ENCODE measurements at places on chromosomes 4 and X.

DNA sequence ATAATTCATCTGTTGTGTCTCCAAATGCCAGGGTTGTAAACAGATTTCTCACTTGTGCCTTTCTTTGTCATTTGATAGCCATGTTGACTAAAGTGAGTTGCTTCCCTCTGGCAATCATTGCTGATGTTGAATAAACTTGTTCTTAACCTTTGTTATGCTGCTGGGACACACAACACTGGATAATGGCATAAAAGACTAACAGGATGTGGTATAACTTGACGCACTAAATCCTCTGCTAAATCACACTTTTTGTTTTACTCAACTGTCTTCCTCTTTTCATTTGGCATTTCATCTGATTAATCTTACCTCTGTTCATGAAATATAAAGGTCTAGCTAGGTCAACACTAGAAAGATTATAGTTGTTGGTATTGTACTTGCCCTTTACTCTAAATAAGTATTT, 17.6 kb upstream of the CXCL5 start:
- DNase-seq, result no peak

GRCh38 chr4:146275370-146275769, 61.0 kb downstream of the REELD1 start:
- DNase-seq, result no peak

DNA sequence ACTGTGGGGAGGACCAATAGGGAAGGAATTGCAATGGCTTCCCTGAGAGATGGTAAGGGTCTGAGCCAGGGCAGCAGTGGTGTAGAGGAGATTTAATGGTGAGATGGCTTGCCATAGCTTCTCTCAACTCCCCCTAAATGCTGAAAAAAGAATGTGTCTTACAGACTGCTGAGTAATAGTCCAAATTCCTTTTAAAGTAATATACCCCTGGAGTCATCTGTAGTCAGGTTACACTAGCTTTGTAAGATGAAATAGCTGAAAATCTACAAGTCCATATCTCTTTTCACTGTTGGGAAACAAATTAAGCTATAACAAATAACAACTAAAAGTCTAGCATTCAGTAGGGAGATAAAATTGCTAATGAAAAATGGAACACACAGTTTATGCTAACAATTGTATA, 33.5 kb downstream of the MAPK10 start:
- DNase-seq, result no peak

DNA sequence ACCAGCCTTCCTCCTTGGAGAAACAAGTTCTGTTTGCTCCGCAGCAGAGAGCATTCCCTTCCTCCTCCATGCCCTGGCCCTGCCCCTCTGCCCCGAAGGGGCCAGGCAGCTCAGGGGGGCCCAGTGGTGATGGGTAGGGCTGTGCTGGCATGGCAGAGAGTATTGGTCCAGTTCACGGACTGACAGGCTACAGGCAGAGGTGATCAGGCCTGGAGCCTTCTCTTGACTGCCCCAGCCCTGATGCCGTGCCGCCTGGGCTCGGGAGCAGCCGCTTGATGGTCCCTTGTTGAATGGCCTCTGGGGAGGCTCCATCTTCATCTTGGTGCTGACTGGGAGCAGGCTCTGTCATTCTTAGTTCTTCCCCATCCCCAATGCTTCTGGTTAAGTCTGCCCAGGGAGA, 9.6 kb downstream of the NLGN3 start:
- DNase-seq, result no peak

DNA sequence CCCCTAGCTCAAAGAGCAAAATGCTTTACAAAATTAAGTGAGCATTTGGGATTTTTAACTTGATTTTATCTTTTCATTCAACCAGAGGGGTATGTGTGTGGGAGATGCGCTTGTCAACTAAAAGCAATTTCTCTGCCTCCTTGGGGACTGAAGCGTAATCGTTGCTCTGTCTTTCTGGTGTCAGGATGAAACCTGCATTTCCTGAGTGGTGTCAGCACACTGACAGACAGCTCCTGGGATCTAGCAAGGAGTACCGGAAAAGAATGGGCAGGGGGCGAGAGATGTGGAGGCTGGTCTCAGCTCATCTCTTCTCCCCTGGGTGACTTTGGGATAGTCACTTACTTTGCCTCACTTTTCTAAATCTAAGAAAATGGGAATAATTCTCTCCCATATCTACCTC, 5.1 kb upstream of the ARHGAP36 start:
- no peak for DNase-seq

DNA sequence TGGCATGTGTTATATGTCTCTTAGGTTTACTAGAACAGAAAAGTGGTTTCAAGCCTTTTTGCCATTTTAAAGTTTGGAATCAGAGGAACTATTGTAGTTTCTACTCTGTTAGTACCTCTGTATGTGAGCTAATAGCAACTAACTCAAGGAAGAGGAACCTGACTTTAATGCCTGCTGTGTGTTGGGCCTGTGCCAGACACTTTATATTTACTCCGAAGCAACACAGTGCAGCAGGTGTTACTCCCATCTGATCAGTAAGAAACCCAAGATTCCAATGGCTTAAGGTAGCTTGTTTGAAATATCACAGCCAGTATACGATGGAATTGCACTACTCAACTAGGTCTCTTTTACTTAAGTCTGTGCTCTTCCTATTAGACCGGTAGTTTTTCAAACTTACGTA, 79.2 kb downstream of the USP9X start:
- peak; percentile 4 for DNase-seq

- DNase-seq, result no peak
Measured at GRCh38 chrX:37722595-37722994, 37.0 kb downstream of the XK start.

GRCh38 chr4:112167794-112168193, 22.5 kb downstream of the FAM241A start:
- no peak for DNase-seq

- DNase-seq, result no peak
Measured at GRCh38 chrX:56975611-56976010, 19.7 kb downstream of the SPIN3 start.

DNA sequence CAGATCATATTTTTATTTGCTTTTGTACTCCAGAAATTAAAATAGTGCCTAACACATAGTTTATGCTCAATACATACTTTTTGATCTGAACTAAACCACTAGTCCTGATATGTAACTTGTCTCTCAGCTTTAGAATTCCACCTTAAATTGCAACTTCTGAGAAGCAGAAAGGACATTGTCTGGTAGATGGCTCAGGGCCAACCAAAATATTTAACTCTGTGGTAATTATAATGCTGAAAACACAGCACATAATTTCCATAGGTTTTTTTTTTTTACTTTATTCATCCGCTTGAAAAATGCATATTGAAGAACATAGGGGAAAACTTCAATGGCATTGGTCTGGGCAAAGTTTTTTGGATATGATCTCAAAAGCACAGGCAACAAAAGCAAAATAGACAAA, 59.3 kb downstream of the AREG start:
- no peak for DNase-seq

DNA sequence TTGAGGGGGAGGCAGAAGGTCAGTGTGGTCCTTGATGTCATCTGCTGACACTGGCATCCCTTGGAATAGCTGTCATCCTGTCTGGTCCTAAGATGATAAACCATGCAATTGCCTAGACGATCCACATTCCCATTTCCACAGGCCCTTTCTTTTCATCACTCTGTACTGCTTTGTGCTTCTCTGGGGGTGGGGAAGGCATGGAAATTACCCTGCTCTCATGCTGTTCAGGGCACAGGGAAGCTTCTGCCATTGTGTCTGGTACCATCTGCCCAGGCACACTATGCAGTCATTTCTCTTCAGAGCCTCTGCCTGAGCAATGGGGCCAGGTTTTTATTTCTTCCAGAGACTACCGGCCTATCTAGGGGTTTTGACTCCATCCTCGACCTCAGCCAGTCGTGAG, 49.7 kb upstream of the ELOVL6 start:
- no peak for DNase-seq

- DNase-seq, result no peak
Measured at GRCh38 chrX:145630081-145630480, 187.5 kb upstream of the SLITRK2 start.

- peak; percentile 29 for DNase-seq
Measured at GRCh38 chr4:134727696-134728095, 526.1 kb upstream of the PABPC4L start.

- no peak for DNase-seq
Measured at GRCh38 chr4:138053641-138054301, 188.4 kb downstream of the SLC7A11 start.

DNA sequence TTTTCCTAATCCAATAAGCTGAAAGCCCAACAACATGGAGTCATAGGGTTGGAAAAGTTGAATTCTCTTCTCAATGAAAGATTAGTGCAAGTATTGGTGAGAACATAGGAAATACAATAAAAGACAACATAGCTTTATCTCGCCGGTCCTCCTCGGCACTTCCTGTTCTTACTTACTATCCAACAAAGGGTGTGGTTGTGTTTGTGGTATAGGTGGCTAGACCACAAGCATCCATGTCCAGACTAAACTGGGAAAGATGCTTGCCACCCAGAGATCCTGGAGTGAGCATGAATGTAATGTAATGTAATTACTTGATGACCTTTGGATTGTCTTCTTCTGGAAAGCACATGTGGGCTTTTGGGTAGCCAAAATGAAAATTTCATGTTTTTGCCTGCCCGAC, 223.8 kb downstream of the CPE start:
- no peak for DNase-seq

GRCh38 chr4:99863-100262, 24.4 kb upstream of the ZNF718 start:
- DNase-seq, result no peak

GRCh38 chrX:16914058-16914457, 32.4 kb upstream of the REPS2 start:
- DNase-seq, result no peak

DNA sequence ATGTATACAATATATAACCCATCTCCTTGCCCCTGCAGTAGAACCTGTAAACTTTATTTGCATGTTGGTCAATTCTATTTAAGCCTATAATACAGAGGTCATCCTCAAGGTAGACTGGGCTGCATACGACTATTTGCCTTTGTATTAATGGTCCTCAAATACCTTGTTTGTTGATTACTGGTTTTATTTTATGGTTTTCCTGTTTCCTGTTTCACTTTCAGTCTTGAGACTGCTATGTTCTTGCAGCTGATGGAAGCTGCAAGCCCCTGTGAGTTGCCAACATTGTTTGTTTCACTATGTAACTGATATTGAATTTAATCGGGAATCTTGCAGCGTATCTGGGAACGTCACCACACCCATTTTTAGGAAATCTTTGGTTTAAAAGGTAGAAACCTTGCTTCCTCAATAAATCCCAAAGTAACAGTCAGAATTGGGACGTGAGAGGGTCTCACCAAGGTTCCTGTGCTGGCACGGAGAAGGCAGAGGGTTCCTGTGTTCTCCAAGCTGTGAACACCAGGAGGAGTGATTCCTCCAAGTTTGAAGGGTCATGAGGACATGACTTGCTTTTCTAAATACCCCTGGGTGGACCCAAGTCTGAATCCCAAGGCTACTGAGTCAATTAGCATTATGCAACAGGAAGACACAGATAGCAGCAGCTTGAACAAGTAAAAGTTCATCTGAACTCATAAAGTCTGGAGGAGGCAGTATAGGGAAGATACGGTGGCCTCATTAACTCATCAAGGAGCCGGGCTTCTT, 110.6 kb upstream of the PNPLA4 start:
- DNase-seq, result no peak

- DNase-seq, result no peak
Measured at GRCh38 chr4:26568446-26568994, 15.4 kb upstream of the TBC1D19 start.

DNA sequence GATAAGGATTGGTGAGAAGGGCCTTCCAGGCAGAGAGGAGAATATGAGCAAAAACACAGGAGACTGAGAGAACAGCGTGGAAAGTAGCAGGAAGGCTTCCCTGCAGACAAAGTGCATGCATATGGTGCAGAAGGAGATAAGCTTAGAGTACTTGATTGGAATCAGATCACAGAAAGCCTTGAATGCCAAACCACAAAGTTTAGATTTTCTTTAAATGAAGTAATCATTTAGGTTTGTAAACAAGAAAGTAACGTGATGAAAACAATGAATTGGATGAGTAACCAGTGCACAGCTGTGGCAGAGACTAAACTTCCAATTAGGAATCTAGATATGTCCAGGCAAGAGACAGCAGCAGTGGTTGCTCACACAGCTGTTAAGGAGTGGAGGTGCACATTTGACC, 83.8 kb upstream of the C1QTNF7 start:
- DNase-seq, result no peak

- DNase-seq, result no peak
Measured at GRCh38 chrX:136059350-136059749, 74.1 kb downstream of the SLC9A6 start.

- DNase-seq, result no peak
Measured at GRCh38 chr4:5802565-5802964, 90.3 kb downstream of the CRMP1 start.

DNA sequence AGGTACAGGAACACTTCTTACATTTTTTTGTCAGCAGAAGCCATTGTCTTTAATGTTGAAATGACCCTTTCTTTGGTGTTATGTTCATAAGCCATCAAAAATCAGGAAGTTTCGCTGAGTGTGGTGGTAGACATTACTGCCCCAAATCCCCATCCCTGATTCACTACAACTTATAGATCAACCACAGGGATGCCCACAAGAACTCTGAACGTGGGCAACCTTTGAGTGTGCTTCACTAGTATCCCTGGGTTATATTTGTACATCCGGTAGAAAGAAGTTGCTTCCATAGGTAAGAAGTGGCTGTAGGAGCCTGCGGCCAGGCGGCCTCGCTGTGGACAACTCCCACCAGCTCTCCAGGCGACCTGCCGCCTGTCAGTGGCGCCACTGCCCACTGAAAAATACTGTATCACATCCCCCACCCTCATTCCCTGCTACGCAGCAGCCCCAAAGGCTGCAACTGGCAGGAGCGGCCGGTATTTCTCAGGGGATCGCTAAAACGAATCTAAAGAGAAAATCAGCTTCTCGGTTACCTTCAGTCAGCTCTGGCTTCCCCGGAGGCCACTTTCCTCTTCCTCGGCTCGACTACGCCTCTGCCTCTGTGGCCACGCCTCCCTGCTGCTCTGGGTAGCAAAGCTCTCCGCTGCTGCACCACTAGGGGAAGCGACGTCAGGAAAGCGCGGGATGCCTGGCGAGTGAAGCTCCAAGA, 13.9 kb upstream of the ETDC start:
- no peak for DNase-seq

DNA sequence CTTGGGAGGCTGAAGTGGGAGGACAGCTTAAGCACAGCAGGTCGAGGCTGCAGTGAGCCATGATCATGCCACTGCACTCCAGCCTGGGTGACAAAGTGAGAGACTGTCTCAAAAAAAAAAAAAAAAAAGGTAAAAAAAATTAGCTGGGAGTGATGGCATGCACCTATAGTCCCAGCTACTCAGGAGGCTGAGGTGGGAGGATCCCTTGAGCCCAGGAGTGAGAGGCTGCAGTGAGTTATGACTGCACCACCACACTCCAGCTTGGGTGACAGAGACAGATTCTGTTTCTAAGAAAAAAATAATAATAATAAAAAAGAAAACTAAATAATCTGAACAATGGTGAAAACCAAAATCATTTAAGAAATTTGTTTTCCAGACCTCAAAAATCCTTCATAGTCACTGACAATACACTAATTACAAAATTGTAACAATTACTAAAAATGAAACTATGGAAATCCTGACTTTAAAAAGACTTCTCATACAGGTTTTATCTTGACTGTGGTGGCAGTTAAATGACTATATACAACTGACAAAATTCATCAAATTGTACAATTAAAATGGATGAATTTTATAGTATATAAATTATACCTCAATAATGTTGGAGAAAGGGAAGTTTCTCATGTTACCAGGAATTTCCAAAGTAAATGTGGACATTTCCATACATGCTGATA, 31.3 kb downstream of the PHF8 start:
- no peak for DNase-seq

GRCh38 chrX:17944833-17945497, 83.9 kb upstream of the RAI2 start:
- DNase-seq, result no peak

Data from NCI-H2171 (cell line).